ENCODE measurements at places on chromosomes 7 and 10. TPM values are rescaled to one million over a fixed set of nuclear protein-coding genes. Genes with fewer than 3 reads are reported as not detected.

DNA sequence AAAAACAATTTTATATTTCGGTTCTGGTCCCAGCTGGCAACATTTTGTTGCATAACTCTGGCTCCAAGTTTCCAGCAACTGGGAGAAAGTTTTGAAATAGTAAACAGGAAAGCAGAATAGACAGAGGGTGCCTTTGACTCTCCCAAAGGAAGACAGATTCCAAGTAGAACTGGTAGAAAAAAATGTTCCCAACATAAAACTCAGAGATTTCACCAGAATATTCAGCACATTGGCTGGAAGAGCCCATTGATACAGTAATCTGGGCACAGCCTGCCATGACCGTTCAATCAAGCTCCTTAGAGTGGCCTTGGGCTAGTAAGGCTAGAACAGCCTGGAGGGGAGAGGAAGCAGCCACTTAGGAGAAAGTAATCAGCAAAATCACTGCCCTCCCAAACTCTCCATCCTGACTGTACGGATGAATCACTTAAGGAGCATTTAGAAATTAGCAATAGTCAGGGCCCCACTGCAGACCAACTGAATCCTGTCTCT, 120.4 kb downstream of the CUBN start:
- DNase-seq, result no peak
- H3K27me3 ChIP-seq, result no peaks in the 10 kb centered on the region
- H3K4me1 ChIP-seq, result peaks cover 2% of the 10 kb centered on the region
- no peak overlapping the region for H3K4me3 ChIP-seq
- no peak overlapping the region for H3K27ac ChIP-seq

CPA4 gene
- 1.0 TPM for total RNA-seq

COL28A1 gene
- total RNA-seq, result 3.2 TPM

SLC13A1 gene
- total RNA-seq, result not detected

PTPRN2 gene
- total RNA-seq, result 3.3 TPM

GRCh38 chr10:86522510-86522855, 891 bp upstream of the WAPL start:
- no peaks in the 10 kb centered on the region for H3K36me3 ChIP-seq
- no peaks in the 10 kb centered on the region for H3K27me3 ChIP-seq
- DNase-seq, result no peak

PRKAG2 gene
- 52.3 TPM for total RNA-seq

GRCh38 chr10:129849452-129849750, 114.7 kb downstream of the EBF3 start:
- H3K27me3 ChIP-seq, result peaks cover 1% of the 10 kb centered on the region
- no peaks in the 10 kb centered on the region for H3K4me1 ChIP-seq
- H3K36me3 ChIP-seq, result no peaks in the 10 kb centered on the region
- no peak for DNase-seq

DNA sequence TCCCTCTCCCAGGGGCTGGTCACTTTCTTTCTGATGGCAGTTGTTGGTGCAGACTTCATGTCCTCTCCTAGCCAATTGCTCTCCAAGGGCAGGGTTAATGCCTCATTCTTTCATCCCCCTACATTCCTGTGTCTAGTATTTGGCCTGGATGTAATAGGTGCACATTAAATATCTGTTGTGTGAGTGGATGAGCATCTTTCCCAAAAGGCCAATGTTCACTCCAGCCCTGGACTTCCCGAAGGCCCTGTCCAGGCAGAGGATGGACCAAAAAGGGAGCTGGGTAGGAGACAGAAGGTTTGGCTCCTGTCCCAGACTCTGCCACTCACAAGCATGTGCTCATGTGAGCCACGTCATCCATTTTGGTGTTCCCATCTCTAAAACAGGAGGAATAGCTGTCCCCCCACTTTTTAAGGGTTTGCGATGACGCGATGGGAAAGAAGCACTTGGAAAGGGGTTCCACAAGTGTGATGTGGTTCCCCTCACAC, 47.5 kb downstream of the RGS10 start:
- H3K36me3 ChIP-seq, result no peaks in the 10 kb centered on the region
- H3K27me3 ChIP-seq, result no peaks in the 10 kb centered on the region
- H3K27ac ChIP-seq, result no peak overlapping the region
- no peak for DNase-seq
- no peak overlapping the region for H3K4me3 ChIP-seq

DNA sequence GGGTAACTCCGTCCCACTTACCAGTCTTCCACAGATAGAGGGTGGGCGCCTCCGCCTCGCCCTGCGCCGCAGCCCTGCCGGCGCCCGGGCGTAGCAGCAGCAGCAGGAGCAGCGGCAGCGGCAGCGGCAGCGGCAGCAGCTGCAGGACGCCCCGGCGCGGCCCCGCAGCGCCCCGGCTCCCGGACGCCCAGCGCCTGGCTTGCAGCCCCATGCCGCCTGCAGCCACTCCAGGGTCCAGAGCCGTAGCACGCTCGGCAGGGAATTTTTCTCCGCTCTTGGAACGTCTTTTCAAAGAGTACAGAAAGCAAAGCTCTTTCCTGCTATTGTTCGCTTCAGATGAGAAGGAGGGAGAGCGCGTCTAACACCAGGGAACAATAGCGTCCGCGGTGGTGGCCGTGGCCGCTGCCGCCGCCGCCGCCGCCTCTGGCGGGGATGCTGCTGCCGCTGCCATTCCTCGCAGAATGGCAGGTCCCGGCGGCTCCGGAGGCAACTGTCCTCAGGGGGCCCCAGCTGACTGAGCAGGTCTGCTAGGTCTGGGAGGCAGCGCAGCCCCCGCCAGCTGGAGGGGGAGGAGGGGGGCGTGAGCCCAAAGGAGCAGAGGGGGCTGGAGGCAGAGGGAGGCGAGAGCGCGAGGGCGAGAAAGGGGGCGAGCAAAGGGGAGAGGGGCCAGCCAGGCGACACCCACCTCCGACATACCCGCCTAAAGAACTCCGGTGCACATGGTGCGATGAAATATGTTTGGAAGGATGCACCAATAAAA, at the start of gene THSD7A:
Gene THSD7A (minus strand): TSS at position 463 of the 760 bp plus-strand sequence. CDS start 252 bp downstream, at position 211.
- H3K36me3 ChIP-seq, result no peaks in the 10 kb centered on the region
- DNase-seq, result peak; percentile 75
- H3K27me3 ChIP-seq, result no peaks in the 10 kb centered on the region
- no peak within 1 kb of the TSS for H3K27ac ChIP-seq
- peak within 1 kb of the TSS; percentile 28 for H3K4me3 ChIP-seq
- no peaks in the 10 kb centered on the region for H3K4me1 ChIP-seq

GRCh38 chr7:81715984-81716588, 53.8 kb downstream of the HGF start:
- no peaks in the 10 kb centered on the region for H3K4me1 ChIP-seq
- H3K4me3 ChIP-seq, result no peak overlapping the region
- H3K36me3 ChIP-seq, result no peaks in the 10 kb centered on the region

- H3K4me3 ChIP-seq, result no peak overlapping the region
- no peaks in the 10 kb centered on the region for H3K36me3 ChIP-seq
- H3K4me1 ChIP-seq, result no peaks in the 10 kb centered on the region
These were observed 206.5 kb upstream of the PRKCQ start for GRCh38 chr10:6786579-6787031.

- H3K27ac ChIP-seq, result no peak overlapping the region
- DNase-seq, result no peak
- H3K4me3 ChIP-seq, result no peak overlapping the region
- no peaks in the 10 kb centered on the region for H3K36me3 ChIP-seq
- H3K4me1 ChIP-seq, result no peaks in the 10 kb centered on the region
- H3K27me3 ChIP-seq, result no peaks in the 10 kb centered on the region
These were observed 13.3 kb upstream of the EXOC6 start for GRCh38 chr10:92834986-92835385.

DNA sequence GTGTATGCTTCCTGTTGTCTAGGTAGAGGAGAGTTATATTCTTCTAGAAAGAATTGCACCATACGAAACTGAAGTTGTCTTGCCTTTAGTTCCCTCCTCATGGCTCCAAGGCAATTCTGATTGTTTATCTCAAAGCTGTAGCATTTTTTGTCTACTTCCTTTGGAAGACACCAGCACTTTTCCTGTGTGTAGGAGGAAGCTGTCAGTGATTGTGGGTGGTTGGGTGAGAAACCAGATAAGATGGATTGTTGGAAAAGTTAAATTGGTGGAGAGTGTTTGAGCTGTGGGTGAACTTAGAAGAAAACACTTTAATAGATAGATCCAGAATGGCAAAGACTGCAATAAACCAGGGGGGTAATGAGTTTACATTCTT, 12.1 kb upstream of the CSTF2T start:
- no peaks in the 10 kb centered on the region for H3K36me3 ChIP-seq
- DNase-seq, result no peak
- H3K4me1 ChIP-seq, result peaks cover 17% of the 10 kb centered on the region
- H3K27ac ChIP-seq, result peak overlapping the region; percentile 76
- H3K27me3 ChIP-seq, result no peaks in the 10 kb centered on the region

DNA sequence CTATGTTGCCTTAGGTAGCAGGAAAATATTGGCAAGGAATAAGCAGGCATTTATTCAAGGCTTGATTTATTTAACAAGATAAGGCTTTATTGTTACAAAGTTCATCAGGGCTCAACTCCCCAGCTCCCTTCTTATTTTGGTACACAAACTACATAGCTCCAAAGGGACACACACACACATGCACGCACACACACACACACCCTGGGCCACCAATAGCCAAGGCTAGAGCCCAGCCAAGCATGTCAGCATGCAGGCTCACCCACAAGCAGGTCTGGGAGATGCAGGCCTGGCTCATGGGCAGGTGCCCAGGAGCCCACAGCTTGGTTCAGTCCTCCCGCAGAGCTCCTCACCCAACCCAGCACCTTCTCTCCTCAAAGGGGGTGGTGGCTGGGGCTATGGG, 23.4 kb downstream of the LEP start:
- no peaks in the 10 kb centered on the region for H3K36me3 ChIP-seq
- DNase-seq, result no peak
- no peak overlapping the region for H3K4me3 ChIP-seq
- H3K27ac ChIP-seq, result no peak overlapping the region
- H3K4me1 ChIP-seq, result no peaks in the 10 kb centered on the region

GNAT3 gene
- total RNA-seq, result not detected

- H3K4me1 ChIP-seq, result no peaks in the 10 kb centered on the region
- no peak overlapping the region for H3K4me3 ChIP-seq
- H3K36me3 ChIP-seq, result no peaks in the 10 kb centered on the region
- no peak for DNase-seq
- no peaks in the 10 kb centered on the region for H3K27me3 ChIP-seq
These were observed 25.4 kb upstream of the PRXL2A start for GRCh38 chr10:80382989-80383388.

- peaks cover 2% of the 10 kb centered on the region for H3K36me3 ChIP-seq
- no peaks in the 10 kb centered on the region for H3K4me1 ChIP-seq
- no peak for DNase-seq
- no peak overlapping the region for H3K27ac ChIP-seq
- no peak overlapping the region for H3K4me3 ChIP-seq
- no peaks in the 10 kb centered on the region for H3K27me3 ChIP-seq
These were observed 26.8 kb downstream of the PRPF18 start for GRCh38 chr10:13613519-13613918.
